ENCODE measurements at places on chromosomes 16 and 17. TPM values are rescaled to one million over a fixed set of nuclear protein-coding genes. Genes with fewer than 3 reads are reported as not detected.

Gene CSH1
- total RNA-seq, result not detected

Gene FNDC8
- not detected for total RNA-seq

DNA sequence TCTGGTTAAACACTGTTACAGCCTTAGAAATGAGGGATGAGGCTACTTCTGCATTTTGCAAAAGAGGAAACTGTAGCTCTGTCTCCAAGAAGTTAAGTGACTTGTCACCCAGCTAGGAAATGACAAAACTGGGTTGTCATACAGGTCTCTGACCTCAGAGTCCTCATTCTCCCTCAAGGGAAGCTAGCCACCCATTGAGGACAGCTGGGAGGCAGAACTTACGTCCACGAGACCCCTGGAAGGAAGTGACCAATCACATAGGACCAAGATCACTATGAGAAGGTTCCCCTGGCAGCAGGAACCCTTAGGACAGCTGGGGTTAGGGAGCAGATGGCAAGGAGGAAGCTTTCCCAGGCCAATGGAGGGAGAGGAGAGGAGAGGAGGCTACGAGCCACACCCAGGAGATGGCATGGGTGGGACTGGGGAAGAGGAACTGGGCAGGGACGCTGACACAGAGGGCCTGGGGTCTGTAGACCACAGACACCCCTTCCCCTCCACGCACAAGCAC lies 11.2 kb downstream of the METTL22 start:
- no peak for DNase-seq

DNA sequence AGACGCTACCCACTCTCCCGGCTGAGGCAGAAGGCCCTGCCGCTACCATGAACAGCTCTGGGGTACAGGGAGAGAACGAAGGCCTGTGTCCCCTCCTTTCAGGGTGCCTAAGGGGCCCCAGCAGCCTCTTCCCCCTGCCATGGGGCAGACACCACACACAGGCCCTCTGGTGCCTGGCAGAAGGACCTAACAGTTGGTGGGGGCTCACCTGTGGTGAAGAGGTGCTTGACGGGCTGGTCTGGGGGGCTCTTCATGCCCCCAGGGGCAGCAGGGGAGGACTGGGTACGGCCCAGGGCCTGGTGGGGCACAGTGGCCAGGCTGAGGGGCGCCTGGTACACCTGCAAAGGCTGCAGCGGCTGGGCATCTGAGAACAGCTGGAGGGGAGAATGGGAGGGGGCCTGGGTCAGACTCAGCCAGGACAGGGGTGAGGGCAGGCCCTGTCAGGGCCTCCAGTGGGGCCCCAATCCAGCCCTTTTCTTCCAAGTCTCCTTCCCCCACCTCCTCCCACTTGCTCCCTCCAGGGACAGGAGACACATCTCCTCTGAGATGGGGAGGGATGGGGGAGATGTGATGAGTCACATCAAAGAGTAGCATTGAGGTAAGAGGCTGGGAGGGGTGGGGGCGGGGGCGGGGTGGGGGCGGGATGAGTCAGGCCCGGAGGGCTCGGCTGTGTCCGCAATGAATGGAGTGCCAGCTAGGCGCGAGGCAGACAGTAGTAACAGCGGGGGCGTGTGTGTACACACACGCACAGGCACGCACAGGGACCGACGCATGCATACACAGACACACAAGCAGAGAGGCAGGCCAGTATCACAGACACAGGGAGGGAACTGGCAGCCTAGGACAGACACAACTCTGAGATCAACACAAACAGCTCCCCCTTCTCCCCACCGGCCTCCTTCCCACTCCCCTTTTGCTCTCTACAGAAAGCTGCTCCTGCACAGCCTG lies 16.1 kb downstream of the G6PC3 start:
- DNase-seq, result peak; percentile 86

DNA sequence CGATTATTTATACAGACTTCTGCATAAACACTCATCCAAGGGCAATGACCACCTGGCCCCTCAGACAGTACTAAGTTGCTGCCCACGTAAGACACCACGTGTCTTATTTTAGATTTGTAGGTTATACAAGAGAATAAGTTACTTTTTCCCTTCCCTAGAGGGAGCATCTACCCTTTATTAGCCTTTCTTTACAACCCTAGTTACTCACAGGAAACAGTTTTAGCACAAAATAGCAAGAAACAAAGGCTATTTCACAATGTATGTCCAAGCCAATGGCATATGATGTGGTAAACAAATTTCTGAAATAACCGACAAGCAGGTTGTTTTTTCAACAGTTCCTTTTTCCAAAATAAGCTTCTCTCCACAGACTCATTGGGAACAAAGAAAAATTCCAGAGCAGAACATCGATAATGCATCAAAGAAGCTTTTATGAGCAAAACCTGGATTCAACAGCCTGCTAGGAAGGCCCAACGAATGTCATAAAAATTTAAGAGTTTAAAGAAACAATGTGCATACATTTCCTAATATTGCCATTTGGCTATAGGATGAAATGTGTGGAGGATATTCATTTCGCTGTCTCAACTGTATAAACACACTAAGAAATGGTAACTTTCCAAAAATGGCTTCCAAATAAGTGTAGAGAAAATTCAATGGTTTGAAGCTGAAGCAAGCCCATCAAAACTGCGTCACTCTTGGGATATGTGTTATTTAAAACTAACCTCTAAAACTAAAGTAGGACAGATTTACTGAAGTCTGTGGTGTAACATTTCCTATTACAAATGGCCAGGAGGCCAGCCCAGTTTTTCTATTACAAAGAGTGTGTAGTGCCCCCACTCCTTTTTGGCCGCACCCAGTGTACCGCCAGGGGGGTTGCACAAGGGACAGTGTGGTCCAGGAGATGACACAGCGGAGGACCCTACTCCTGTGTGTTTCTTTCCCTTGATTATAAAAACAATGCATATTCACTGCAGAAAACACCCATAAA lies 50.4 kb upstream of the ERN1 start:
- no peak for DNase-seq

DNA sequence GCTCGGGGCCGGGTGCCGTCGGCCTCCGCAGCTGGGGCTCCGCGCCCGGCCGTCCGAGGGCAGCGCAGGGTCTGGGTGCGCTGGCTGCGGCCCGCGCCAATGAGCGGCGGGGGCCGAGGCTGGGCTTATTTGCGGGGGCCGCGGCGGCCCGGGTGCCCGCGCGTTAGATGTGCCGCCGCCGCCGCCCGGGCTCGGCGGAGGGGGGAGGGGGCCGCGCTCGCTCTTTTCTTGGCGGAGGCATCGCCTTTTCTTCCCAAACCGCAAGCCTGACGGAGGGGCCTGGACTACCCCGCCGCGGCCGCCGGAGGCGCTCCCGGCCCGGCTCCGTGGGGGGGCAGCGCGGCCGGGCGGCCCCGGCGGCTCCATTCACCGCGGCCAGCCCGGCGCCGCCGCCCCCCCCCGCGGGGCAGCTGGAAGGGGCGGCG lies at the start of gene NOTUM:
Gene NOTUM, minus strand, starts transcription at position 101 of the 425 bp plus-strand sequence. CDS start 278 bp downstream, outside the sequence.
- peak; percentile 18 for DNase-seq

DNA sequence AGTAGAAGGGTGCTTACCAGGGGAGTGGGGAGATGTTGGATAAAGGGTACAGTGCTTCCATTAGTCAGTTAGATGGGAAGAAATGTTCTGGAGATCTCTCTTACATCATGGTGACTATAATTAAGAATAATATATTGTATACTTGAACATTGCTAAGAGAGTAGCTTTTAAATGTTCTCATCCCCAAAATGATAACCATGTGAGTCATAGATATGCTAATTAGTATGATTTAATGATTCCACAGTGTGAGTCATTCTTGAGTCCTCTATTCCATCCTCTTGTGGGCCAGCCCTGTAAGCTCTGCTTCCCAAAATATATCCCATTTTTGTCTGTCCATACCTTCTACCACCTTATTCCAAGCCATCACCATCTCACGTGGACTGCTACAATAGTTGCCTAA lies 80.6 kb upstream of the CDH11 start:
- DNase-seq, result peak; percentile 78
